GM23338 (cell line): ENCODE measurements at places on chromosomes 5 and 9.

DNA sequence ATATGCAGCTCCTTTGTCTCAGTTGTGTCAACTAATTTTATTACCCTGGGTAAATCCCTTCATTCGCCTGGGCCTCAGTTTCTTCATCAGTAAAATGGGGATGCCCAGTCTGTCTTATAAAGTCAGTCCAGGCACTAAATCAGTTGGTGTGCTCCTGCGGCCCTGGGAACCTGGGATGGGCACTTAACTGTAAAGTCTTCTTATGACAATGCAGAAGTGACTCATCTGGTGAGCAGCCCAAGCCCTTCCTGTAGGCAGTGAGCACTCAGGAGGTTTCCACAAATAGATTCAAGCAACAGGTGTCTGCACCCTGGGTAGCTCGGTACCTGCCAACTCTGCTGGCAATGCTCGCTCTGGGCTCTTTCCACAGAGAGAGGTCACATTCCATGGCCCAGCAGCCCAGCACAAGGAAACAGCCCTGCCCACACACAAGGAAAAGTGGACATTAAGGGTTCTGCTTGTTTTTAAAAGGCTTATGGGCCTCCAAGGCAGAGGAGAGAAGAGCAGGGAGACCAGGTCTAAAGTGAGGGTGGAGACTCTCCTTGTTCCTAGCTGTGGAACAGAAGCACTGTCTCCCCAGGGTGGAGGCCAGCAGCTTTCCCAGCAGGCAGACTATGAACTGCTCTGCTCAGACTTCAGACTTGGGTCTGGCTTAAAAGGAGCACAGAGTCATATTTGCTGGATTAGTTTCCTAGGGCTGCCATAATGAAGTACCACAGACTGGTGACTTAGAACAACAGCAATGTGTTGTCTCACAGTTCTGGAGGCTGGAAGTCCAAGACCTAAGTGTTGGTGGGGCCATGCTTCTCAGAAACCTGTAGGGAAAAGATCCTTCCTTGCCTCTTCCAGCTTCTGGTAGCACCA lies 89.7 kb upstream of the ADRA1B start:
- no peak for DNase-seq

DNA sequence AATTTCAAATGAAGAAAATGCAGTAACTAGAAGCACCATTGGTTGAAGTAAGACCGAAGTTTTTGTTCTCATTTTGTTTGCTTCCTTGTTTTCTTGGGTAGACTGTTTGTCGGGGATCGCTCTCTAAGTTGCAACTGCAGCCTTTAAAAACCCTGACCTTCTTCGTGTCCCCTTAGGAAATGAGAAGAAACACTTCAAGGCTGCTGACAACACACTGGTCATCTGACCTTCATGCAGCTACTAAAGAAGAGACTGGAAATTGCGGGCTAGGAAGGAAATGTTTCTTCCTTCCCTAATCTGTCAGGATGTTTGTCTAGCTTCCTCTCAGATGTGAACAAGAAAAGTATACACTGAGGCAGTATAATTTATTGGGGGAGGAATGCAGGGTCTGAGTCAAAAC lies 50.7 kb upstream of the CHSY3 start:
- no peak for DNase-seq

GRCh38 chr5:132445640-132445923 lies 45.0 kb downstream of the IRF1 start:
- DNase-seq, result no peak

GRCh38 chr5:16455668-16456067 lies 9.9 kb downstream of the ZNF622 start:
- no peak for DNase-seq

- no peak for DNase-seq
These were observed 1.5 kb upstream of the ANKHD1 start for GRCh38 chr5:140399979-140400729.

GRCh38 chr5:159884917-159885620 lies 31.2 kb upstream of the ADRA1B start:
- DNase-seq, result no peak

- no peak for DNase-seq
These were observed 57.9 kb downstream of the DOCK8 start for GRCh38 chr9:272251-273213.

- DNase-seq, result no peak
These were observed 616 bp upstream of the TSPAN17 start for GRCh38 chr5:176646707-176647029.
